ENCODE measurements at places on chromosomes 3 and 15.

DNA sequence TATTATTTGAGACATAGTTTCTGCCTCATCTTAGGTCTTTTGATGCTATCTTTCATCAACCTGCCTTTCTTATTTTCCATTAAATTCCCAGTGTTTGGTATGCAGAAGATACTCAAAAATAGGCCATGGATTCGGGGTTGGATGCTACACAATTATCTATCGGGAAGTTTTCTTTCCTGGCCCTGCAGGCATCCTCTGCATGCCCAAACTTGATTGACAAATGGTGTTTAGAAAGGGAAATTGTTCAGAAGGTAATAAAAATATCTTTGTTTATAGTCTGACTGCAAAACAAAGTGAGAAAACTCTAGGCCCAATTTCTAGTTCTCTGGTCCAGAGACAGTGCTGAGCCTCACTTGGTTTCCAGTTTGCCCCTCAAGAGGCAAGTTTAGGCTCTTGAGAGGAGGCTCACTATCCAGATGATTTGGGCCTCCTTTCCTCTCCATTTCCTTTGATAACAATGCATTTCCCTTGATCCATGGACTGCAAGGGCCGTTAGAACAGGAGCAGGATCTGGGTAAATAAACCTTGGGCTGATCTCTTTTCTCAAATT, 157.1 kb upstream of the DPH6 start:
- DNase-seq: no peak

DNA sequence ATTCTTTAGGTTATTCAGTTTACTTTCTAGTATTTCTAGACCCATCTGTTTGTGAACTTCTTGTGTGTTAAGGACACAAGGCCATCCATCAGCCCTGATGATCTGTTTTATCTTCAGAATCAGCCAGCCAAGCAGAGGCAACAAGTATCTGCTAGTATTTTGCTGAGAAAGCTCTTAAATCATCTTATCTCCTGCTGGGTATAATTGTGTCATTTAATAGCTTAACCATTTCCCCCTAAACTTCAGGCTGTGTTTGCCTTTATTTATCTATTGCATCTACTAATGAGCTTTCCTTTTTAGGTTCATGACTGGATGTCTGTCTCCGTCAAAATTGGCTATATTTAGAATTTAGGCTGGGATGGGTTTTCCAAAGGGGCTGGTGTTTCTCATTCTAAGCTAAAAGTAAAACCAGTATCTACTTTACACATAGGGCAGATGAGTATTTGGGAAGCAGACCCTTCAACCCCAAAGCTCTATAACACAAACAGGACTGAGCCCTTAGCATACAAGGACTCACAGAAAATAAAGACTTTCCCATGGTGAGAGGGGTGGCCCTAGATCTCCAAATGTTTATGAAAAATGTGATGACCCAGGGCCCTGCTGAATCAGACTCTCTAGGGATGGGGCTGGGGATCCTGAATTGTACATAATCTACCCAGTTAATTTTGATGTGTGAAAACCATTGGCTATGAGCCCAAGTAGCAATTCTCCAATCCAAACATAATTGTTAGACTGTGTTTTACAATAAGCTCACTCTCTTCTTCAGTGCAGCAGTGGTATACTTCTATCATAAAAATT, 65.3 kb upstream of the PSMD6 start:
- no peak for DNase-seq

GRCh38 chr3:197022405-197023231, 7.0 kb downstream of the MELTF start:
- DNase-seq: no peak

GRCh38 chr3:55203546-55203945, 275.7 kb upstream of the LRTM1 start:
- no peak for DNase-seq

DNA sequence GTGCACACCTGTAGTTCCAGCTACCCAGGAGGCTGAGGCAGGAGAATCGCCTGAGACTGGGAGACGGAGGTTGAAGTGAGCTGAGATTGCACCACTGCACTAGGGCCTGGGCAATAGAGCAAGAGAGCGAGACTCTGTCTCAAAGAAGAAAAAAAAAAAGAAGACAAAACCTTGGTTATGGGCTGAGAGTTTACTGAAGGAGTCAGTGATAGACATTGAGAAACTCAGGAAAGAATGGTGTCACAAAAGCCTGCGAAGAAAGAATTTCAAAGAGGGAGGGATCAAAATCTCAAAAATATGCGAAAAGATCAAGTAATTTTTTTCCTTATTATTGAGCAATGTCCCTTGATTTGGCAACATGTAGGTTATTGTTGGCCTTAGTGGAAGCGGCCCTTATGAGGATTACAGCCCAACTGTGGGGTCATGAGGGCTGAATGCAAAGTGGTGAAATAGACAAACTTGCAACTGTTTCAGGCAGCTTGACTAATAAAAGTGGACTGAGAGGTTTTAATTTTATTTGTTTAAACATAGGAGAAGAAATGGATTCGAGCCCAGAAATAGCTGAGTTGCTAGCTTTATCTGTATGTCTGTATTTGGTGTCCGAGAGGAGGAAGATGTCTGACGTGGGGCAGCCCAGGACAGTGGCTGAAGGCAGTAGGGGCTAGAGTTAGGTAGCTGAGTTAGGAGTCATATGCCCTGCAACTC, 18.8 kb upstream of the CELF6 start:
- no peak for DNase-seq

GRCh38 chr3:121894301-121894990, at the start of gene SLC15A2:
TSS of gene SLC15A2 (plus strand) at chr3:121894401. CDS start at chr3:121894477, 76 bp downstream.
- DNase-seq: no peak

DNA sequence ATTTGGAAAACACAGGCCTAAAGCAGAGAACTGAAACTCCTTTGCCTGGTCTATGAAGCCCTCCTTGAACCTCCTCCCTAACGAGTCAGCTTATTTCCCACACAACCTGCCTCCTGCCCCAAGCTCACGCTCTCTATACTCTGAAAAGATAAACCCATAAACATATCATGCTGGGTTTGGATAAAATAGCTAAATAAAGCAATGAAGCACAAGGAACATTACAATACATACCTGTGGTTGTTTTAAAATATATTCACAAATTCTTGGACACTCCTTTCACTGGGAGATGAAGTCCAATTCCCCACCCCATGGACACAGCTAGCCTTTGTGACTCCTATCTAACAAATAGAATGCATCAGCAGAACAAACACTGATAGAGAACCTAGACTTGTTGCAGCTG, 98.2 kb downstream of the PLCH1 start:
- DNase-seq: no peak

GRCh38 chr15:56672721-56673120, 60.6 kb downstream of the ZNF280D start:
- DNase-seq: no peak

GRCh38 chr3:135706758-135707375, 258.7 kb upstream of the PPP2R3A start:
- no peak for DNase-seq

DNA sequence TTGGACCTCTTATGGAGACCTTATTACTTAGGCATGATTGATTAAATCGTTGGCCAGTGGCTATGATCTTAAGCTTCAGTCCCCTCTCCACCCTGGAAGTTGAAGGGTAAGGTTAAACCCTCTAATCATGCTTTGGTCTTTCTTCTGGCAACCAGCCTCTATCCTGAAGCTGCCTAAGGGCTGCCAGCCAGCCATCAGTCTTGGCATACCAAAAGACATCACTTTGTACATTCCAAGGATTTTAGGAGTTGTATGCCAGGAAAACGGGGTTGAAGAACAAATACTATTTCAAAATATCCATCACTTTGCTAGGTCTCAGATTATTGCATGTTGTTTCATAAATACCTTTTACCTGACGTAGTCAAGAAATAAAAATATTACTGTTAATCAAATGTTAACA, 28.9 kb downstream of the UBE2E2 start:
- DNase-seq: no peak
